NCI-H2081 (cell line): ENCODE measurements at places on chromosomes 7 and 10.

DNA sequence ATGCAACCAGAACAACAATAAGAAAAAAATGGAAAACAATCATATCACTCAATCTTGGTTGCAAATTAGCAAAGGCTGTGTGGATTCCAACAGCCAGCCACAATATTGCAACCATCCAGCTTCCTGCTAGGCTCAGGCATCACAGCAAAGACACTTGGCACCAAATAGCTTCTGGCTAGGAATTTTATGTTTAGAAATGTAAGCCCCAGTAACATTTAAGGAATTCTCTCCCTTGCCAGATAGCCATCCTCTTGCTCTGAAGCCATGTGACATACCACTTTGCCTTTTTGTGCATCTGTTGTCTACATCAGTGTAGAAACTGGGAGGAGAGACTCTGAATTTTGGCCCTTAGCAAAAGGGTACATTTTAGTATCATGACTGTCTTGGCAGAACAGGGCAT lies 22.2 kb downstream of the MKX start:
- no peak for DNase-seq

- DNase-seq = no peak
Observed at GRCh38 chr10:121662945-121663917, 65.0 kb upstream of the FGFR2 start.

GRCh38 chr7:123717689-123718088 lies 31.1 kb downstream of the WASL start:
- DNase-seq = no peak

- DNase-seq = no peak
Observed at GRCh38 chr7:127158659-127159058, 94.1 kb downstream of the GRM8 start.

DNA sequence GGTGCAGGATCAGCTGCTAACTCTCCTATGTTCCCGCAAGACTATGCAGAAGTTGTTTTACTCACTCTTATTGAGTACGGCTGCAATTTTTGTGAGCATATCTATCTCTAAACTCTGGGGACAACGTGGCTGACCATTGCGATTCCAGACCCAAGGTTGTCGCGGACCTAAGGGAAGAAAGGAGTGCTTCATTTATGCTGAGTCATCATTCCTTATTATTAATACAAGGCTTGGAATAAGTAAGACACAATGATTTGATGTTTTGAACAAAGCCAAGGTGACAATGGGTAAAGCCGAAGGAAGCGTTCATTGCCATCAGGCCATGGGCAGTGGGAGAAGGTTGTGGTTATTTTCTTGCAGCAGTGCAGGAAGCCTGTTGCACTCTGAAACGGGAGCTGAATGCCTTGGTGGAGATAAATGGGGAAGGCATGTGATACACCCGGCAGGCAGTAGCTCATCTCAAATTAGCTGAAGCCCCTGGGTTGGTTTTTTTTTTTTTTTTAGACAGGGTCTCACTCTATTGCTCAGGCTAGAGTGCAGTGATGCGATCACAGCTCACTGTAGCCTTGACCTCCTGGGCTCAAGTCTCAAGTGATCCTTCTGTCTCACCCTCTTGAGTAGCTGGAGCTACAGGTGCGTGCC lies 605.7 kb downstream of the TYW1 start:
- no peak for DNase-seq

GRCh38 chr10:14879124-14879927 lies 660 bp downstream of the SUV39H2 start:
- DNase-seq = no peak

- peak; percentile 39 for DNase-seq
Observed at GRCh38 chr7:30312178-30312577, 27.8 kb downstream of the ZNRF2 start.

DNA sequence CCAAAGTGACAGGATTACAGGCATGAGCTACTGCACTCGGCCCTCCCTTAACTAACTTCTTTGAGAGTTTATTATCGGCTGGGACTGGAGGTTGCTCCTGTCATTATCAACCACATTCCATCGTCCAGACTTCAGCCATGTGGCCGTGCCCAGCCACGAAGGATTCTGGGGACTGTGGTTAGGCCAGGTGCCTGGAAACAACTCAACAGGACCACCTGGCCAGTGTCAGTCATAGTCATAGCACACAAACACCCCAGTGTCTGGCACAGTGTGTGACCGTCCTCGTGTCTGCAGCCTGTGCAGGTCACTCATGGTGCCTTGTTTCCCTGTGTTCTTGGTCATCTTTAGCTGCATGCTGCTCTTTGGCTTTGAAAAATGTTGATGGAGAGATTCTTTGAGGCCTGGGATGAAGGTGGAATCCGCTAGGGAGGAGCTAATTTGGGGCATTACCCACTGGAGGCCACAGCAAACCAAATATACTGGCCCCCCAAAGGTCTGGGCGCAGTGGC lies 12.7 kb upstream of the AMZ1 start:
- no peak for DNase-seq

GRCh38 chr7:147376192-147376591 lies 1214.4 kb upstream of the C7orf33 start:
- no peak for DNase-seq

- DNase-seq = no peak
Observed at GRCh38 chr10:47317251-47317650, 5.0 kb upstream of the GDF2 start.

GRCh38 chr7:150946421-150947240 lies 31.5 kb downstream of the KCNH2 start:
- DNase-seq = no peak

DNA sequence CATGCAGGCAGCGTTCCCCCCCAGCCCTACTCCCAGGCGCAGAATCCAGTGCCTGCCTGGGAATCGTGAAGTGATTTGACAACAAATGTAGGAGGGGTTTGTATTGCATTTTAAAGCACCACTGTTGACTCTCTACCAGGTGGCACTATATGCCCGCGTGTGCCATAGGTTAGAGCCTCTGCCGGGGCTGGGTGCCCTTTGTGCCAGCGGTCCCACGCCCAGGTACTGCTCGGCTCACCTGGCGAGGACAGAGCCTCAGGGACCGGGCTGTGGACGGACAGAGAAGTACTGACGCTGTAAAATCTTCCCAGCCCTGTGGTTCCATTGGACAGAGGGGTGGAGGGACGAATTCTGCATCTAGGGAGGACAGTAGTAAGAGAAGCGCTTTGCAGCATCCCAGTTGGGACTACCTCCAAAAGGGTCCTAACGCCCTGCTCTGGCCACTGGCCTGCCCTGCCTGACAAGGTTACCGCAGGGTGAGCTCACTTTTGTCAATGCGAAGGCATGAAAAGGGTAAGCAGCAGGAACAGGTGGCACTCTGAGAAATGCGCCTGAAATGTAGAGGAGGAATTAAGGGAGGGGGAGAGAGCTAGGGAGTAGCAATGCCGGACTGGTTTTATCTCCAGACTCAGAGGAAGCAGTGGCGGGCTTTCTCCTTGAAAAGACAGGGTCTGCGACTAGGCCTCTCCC lies 788 bp upstream of the CACNA2D1 start:
- peak; percentile 65 for DNase-seq

GRCh38 chr7:107318523-107319160 lies 149.8 kb downstream of the HBP1 start:
- no peak for DNase-seq

GRCh38 chr10:66591865-66592264 lies 334.0 kb upstream of the LRRTM3 start:
- DNase-seq = no peak

- no peak for DNase-seq
Observed at GRCh38 chr7:14381306-14381705, 391.8 kb upstream of the ETV1 start.

- no peak for DNase-seq
Observed at GRCh38 chr7:36165059-36165458, 12.0 kb downstream of the EEPD1 start.

DNA sequence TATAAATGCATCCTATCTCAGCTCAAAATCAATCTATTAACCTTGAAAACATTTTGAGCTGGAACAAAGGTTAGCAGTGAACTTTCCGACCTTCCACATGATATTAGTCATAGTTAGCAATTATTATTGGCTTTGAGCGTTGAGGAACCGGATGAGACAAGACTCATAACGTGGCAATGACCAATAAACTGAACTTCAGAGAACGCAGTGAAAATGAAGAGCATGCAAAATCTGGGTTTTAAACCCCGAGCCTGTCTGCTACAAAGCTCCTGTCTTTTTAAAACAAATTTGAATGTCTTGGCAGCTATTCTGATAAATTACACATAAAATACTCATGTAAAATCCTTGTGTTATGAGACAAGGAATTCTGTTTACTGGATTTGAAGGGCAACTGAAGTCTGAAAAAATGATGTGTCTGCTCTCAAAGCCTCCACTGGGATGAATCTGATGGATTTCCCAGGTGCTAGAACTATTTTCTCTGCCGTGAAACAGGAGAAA lies 74.7 kb upstream of the ITGB1 start:
- no peak for DNase-seq

DNA sequence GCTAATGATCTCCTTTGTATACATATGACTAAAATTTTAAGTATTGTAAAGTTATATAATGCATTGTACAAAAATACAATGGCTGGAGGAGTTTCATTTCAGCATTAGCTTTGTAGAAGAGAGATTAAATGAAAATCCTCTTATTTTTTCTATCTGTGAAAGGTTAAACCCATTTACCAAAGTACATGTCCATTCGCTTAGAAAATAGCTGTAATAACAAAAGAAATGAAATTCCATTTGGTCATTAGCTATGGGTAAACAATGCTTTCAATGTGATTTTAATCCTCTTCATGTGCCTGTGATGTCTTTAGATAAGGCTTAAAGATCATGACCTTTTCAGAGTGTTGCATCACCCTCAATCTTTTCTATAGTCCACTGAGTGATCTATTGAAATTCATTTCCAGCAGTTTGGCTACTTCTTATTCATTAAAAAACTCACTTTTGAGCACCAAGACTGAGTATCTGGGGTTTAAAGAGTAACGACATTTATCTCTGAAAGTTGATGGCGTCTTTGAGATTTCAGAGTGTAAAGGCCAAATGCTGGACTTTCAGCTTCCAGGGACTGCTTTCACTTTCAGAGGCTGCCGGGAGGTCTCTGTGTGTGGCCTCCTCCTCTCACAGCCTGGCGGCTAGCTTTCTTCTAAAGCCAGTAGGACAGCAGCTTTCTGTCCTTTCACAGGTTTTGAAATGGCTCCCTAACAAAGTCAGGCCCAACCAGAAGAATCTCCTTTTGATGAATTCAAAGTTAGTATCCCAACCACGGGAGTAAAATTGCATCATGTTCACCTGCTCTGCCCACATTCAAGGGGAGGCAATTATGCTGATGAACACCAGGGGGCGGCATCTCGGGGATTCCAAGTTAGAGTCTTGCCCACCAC lies 701.4 kb upstream of the COBL start:
- no peak for DNase-seq

- no peak for DNase-seq
Observed at GRCh38 chr10:4170633-4171314, 385.8 kb upstream of the KLF6 start.

DNA sequence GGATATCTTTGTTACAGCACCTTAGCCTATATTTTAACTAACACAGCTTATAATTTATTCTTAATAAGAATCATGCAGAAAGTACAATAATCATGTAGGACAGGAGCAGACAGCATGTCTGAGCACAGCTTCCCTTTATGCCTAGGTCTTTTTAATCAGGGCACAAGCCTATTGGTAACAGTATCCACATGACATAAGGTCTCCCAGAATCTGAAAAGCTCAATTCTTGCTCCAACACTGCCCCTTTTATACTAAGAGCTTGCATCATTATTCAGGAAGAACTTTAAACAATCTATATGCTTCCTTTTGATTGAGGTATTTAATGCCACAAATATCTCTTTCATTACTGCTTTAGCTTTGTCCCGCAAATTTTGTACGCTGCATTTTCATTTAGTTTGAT lies 31.6 kb downstream of the IL6 start:
- no peak for DNase-seq

GRCh38 chr7:30761214-30762156 lies 9.6 kb downstream of the INMT start:
- no peak for DNase-seq

GRCh38 chr7:52289247-52289646 lies 746.2 kb upstream of the POM121L12 start:
- DNase-seq = no peak

DNA sequence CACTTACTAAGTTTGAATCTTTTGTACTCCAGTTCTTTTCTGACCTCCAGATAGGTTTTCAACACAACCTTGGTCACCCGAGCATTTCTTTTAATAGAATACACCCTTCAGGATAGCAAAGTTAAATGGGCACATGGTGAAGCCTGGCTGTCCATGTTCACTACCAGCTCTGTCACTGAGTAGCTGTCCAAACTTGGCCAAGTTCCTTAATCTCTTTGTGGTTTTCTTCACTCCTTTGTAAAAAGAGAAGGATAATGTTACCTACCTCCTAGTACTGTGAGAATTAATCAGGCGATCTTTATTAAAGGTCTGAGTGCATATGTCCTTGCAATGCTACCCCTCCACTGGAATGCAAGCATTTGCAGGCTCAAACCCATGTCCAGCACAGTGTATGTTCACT lies 128.1 kb upstream of the PTPRZ1 start:
- DNase-seq = no peak

DNA sequence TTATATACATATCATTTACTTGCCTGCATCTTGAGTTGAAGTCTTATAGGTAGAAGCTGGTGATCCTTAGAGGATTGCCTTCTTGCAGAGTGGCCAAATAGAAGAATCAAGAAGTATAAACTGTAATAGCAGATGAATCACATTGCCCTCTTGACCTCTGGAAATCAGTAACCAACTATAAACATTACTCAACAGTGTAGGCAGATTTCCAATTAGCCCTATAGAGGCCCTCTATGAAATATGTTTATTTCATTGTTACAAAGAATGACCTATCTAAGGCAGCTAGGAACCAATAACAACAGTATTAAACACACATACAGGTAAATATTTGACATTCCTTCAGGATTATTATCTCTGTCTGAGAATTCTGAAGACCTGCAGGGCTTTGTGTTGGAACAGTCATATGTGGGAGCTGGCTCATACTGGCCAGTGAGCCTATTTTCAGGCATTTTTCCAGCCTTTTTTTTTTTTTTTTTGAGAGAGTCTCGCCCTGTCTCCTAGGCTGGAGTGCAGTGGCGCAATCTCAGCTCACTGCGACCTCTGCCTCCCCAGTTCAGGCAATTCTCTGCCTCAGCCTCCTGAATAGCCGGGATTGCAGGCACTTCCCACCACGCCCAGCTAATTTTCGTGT lies 7.2 kb upstream of the SRI start:
- DNase-seq = no peak

GRCh38 chr7:117800406-117800805 lies 72.8 kb downstream of the CTTNBP2 start:
- DNase-seq = no peak

- DNase-seq = peak; percentile 26
Observed at GRCh38 chr7:149787428-149788299, 14.3 kb upstream of the ZNF467 start.
